Kidney (tissue), 22 donors: ENCODE measurements at places on chromosomes 4 and X. TPM values are rescaled to one million over a fixed set of nuclear protein-coding genes. Genes with fewer than 3 reads are reported as not detected.
A peak's percentile ranks its signal among the peaks of the same experiment; 100 is the strongest.

GALNT7 gene
- 3.8 TPM for polyA plus RNA-seq

DMRTC1B gene
- polyA plus RNA-seq, result 3.9 TPM

GPC3 gene
- polyA plus RNA-seq, result 52.5 TPM

GAB1 gene
- 3.6 TPM for polyA plus RNA-seq

NDST3 gene
- 0.22 TPM for polyA plus RNA-seq

GCNA gene
- polyA plus RNA-seq, result 1.6 TPM

MTCP1 gene
- polyA plus RNA-seq, result 21.5 TPM

SLITRK4 gene
- 2.8 TPM for polyA plus RNA-seq

PDGFC gene
- polyA plus RNA-seq, result 12.3 TPM

DNA sequence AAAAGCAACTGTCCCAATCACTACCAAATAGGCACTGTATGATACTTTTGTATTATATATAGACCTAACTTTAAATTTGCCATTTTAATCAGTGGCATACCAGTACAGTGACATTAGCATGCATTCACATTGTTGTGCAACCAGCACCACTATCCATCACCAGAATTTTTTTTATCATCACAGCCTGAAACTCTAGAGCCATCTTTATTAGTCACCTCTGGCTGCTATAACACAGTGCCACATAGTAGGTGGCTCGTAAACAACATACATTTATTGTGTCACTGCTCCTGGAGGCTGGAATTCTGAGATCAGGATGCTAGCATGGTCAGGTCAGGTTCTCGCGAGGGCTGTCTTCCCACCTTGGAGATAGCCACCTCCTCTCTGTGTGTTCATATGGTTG, 188.4 kb upstream of the GALNT7 start:
- no peak for DNase-seq

DNA sequence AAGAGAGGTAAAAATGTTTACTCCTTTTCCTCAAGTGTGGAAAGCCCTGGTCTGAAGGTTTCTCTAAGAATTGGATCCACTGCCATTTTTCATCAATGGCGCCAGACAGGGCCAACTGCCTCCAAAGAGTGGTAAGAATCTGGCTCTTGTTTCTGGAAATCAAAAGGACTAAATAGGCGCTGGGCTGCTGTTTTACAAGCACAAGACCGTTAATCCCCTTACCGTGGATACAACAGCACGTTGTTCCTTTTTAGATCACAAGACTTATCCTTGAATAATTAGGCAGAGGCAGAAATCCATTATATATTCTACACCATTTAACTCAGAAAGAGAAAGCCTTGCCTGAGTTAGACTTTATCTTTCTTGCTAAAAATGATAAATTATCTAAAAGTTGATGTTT, 10.6 kb downstream of the CLTRN start:
- DNase-seq, result no peak

GRCh38 chr4:137293281-137293680, 239.0 kb downstream of the PCDH18 start:
- no peak for DNase-seq

DNA sequence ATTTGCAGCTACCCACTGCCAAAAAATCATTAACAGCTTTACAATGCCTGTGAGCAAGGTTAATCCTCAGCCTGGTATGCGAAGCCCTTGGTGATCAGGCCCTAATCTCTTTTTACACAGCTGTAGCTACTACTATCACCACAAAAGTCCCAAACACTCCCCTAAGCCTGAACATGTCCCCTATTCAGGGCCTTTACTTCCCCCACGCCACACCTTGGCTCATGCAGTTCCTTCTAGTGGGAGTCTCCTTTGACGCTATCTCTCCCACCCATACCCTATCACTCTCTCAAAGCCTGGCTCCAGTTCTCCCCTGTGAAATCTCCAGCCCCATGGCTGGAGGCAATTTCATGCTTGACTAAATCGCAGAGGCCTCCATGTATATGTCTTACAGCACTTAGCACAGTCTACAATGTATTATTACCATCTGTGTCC, 90.6 kb upstream of the CBR4 start:
- no peak for DNase-seq

GRCh38 chr4:15738877-15739276, 36.0 kb downstream of the BST1 start:
- DNase-seq, result no peak

DNA sequence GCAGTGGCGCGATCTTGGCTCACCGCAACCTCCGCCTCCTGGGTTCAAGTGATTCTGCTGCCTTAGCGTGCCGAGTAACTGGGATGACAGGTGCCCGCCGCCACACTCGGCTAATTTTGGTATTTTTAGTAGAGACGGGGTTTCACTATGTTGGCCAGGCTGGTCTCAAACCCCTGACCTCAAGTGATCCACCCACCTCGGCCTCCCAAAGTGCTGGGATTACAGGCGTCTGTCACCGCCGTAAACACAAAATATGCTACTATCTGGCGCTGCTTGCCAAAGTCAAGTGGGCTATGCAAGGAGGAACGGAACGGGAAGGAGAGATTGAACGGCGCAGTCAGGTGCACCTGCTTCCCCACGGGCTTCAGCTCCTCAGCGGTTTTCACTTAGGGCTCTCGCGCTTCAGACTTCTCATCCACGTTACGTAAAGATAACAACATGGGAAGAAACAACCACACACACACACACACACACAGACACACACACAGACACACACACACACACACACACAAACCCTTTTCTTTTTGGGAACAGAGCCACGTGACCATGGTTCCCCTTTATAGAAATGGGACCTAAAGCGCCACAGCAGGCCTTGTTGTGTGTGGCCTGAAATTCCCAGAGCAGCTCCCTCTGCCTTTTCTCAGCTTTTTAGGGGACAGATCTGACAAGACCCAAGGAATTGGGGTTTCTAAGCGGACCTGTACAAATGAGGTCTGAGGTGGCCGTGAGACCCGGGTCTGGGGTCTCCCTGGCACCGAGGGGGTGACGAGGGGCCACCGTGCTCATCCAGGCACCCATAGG, 1.5 kb downstream of the P2RY8 start:
- no peak for DNase-seq

DNA sequence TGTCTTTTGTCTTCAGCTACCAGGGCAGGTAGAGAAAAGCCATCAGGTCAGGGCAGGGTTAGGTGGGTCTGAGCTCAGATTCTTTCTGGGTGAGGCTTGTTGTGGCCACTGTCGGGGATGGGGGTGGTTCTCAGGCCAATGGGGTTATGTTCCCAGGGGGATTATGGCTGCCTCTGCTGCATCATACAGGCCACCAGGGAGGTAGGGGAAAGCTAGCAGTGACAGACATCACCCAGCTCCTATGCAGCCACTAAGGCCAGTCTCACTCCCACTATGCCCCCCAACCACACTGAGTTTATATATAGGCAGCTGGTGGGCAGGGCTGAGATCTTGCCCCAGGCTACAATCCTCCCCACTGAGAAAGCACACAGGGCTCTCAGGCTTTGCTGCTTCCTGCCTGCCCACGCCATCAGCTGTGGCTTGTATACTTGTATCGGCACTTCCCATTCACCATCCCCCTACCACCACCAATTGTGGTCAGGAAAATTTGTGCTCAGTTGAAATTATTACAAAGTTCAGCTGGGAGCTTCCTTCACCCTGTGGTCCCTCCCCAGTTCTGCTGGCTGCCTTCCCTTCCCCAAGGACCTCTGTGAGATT, 72.6 kb upstream of the PTPN13 start:
- no peak for DNase-seq

DNA sequence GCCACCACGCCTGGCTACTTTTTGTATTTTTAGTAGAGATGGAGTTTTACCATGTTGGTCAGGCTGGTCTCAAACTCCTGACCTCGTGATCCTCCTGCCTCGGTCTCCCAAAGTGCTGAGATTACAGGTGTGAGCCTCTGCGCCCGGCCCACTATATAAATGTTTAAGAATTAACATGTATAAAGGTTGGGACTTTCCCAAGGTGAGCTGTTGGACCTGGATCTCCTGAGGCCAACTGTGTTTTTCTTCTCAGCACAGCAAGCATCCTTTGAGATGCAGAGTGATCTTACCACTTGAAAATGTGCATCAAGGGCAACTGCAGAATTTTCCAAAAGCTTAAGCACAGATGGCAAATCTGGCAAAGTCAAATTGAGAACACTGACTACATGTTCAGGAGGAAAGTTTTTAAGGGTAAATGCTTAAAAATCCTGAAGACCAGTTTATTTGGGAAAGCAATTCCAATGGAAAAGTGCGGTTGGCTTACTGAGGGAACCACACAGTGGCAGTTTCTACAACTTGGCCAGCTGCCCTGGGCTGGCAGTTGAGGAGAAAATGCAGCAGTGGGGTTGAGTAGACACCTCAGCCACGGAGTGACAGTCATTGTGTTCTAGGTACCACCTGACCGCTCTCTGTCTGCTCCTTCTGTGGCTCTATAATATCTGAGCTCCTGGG, 168.9 kb downstream of the CBR4 start:
- no peak for DNase-seq

DNA sequence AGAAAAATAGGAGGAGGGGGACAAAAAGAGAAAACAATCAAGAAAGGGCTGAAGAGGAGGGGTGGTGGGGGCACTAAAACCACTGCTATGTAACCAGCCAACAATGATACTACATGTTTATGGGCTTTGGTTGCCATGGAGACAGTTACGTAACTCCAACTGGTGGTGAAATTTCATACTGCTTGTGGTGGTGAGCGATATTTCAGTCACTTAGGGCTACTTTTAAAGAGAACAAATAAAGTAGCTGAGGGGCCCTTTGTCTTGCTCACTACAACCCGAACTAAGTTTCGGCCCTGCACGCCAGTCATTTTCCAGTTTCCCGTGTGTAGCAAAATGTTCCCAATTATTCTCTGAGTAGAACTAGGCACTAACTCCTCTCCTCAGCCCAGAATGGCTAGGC, 275.2 kb upstream of the EDA2R start:
- peak; percentile 37 for DNase-seq

DNA sequence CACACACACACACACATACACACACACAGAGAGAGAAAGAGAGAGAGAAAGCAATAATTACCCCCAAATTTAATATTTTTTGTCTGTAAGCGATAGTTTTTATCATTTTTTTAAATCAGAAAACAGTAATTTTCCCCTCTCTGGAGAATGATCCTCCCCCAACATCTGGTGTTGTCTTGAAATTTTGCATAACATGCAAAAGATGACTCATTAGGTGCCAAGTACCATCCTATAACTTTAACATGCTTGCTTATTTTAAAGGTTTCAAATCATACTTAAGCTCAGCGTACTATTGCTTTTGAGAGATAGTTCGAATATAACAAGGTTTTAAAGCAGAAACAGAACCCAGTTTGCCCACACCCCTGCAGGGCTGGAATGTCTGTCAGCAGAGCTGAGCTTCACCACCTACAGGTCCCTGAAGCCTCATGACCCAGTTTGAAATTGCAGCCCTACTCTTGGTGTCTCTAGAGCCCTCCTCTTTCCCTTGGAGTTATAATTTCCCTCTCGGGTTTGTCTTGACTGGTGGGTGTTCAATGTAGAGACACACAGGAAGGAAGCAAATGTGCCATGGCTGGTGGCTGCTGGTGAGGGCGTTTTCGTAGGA, 175.0 kb upstream of the HS3ST1 start:
- no peak for DNase-seq

GRCh38 chr4:177509226-177509745, 67.0 kb upstream of the AGA start:
- DNase-seq, result no peak

DNA sequence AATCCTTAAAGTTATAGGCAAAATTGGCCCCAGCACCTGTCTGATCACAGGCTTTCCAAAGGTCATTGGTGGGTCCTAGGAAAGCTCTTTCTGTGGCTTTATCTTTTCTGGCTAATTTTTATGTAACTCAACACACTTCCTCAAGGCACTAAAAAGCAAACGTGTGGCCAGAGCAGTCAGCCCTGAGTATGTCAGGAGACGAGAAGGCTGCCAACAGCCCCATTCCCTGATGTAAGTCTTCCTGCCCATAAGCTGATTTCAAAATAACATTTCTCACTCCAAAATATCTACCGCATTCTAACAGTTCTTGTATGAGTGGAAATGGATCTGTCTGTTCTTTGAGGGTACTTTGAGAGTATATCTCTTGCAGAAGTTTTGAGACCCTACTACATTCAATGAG, 25.5 kb upstream of the FUNDC1 start:
- DNase-seq, result no peak

- DNase-seq, result no peak
These were observed 30.6 kb upstream of the IL9R start for GRCh38 chrX:155966876-155967275.

GRCh38 chr4:5758741-5759140, 47.7 kb downstream of the EVC start:
- no peak for DNase-seq

DNA sequence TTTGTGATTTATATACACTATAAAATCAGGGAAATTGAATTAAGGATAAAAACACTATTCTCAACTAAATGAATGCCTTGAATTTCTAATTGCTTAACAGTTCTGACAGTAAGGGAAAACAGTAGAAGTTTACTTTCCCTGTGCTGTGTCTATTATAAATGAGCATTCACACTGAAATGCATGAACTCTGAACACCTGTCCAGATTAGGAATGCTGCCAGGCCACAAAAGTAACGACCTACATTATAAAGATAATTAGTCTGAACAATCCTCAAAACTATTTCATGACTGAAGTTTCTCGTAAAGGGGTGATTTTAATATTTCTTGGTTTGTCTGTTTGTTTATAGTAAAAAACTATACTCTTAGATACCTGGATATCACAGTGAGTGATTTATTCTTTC, 2.0 kb downstream of the NDST3 start:
- no peak for DNase-seq

DNA sequence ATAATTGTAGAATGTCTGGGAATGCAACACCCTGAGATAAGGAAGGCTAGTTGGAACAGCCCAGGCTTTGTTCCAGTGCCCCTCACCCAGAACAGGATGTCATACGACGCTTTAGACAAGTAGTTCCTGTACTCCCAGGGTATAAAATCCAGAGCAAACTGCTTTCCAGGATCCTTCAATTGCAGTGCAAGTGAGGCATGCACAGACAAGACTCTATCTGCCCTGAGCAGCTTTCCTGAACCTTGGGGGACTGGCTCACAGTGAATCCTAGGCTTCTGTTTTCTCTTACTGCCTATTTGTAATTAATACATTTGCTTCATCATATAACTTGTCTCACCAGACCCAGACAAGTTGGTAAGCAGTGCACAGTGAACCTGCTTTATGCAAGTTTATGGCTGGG, 48.4 kb upstream of the IL9R start:
- no peak for DNase-seq

GRCh38 chr4:92236877-92237276, 66.9 kb upstream of the GRID2 start:
- DNase-seq, result no peak

GRCh38 chr4:183399616-183400015, 44.8 kb upstream of the CDKN2AIP start:
- DNase-seq, result no peak

DNA sequence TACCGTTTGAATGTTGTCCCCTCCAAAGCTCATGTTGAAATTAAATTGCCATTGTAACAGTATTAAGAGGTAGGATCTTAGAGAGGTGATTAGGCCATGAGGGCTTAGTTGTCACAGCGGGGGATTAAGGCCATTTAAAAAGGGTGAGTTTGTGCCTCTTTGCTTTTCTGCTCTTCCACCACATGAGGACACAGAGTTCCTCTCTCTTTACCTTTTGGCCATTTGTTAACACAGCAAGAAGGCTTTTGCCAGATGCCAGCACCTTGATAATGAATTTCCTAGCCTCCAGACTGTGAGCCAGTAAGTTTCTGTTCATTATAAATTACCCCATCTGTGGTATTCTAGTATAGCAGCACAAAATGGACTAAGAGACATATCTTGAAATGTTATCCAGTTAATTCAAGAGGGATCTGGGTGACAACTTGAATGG, 7.8 kb upstream of the HERC3 start:
- no peak for DNase-seq
